ENCODE measurements at places on chromosomes 5 and 9. TPM values are rescaled to one million over a fixed set of nuclear protein-coding genes. Genes with fewer than 3 reads are reported as not detected.

GRCh38 chr9:136544964-136545691 lies 720 bp downstream of the NOTCH1 start:
- peaks cover 26% of the 10 kb centered on the region for H3K4me1 ChIP-seq
- H3K4me3 ChIP-seq: peak overlapping the region; percentile 88
- peaks cover 7% of the 10 kb centered on the region for H3K36me3 ChIP-seq
- no peak for DNase-seq
- H3K27me3 ChIP-seq: no peaks in the 10 kb centered on the region

The AQP3 gene
- 6.9 TPM for total RNA-seq

DNA sequence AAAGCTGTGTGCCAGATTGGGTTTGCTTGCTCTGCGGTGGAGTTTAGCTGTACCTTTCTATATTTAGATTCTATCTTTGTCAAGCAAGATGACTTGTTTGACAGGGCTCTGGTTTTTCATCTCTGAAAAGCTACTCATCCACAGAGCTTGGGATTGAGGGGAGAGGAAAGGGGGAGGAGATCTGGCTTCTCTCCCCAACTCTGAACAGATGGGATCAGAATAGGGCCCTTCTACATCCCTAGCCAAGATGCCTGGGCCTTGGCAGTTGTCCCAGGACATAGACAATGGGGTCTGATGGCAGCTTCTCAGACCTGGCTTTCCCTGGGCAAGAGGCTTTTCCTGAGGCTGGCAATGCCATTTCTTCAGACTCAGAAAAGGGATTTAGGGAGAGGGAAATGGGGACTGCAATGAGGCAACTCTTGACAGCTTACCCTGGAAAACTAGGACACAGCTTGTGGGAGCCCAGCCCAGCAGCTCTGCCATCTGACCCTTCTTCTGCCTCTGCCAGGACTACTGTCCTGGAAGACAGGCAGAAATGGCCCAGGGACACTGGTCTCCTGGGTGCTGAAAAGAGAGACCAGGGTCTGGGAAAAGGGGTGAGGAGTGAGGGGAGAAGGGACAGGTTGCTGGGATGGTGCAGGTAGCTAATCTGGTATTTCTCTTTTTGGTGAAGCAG lies 50.2 kb upstream of the ASTN2 start:
- H3K4me1 ChIP-seq: no peaks in the 10 kb centered on the region
- DNase-seq: no peak
- H3K27me3 ChIP-seq: no peaks in the 10 kb centered on the region

- H3K4me1 ChIP-seq: peaks cover 5% of the 10 kb centered on the region
- H3K27ac ChIP-seq: no peak overlapping the region
- no peak overlapping the region for H3K4me3 ChIP-seq
- H3K27me3 ChIP-seq: no peaks in the 10 kb centered on the region
- H3K36me3 ChIP-seq: no peaks in the 10 kb centered on the region
Measured at GRCh38 chr9:18442629-18443491, 31.1 kb upstream of the ADAMTSL1 start.

DNA sequence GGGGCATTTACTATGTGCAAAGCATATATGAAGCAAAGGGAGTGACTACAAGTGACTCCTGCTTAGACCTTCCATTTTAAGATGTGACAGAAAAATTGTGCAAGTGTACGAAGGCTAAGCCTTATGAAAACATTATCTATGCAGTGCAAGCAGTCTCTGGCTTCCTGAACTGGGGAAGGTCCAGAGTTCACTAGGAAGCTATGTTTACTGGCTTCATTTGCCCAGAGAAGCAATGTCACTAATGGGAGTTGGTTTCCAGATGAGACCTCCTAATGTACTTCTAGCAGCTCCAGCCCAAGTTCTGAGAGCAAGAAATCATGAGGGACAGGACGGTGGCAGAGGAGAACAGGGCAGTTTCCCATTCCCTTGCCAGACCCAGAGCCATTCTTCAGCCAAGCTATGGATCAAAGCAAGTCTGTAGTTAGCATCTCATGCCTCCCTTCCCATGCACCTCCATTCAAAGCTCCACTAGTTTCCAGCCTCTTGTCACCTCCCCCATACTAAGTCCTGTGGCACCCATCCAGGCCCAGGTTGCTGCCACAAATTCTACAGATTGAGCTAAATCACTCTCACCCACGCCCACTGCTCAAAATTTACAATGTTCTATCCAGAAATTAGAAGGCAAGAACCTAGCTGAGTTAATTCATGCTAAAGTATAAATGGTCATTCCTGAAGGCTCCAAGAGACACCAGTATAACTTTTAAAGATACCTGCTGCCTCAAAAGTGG lies 21.8 kb downstream of the MCTP1 start:
- no peaks in the 10 kb centered on the region for H3K36me3 ChIP-seq
- no peaks in the 10 kb centered on the region for H3K27me3 ChIP-seq
- no peak for DNase-seq
- no peak overlapping the region for H3K27ac ChIP-seq

The STPG3 gene
- total RNA-seq: not detected
